ENCODE measurements at places on chromosomes 4 and X. TPM values are rescaled to one million over a fixed set of nuclear protein-coding genes. Genes with fewer than 3 reads are reported as not detected.
A peak's percentile ranks its signal among the peaks of the same experiment; 100 is the strongest.

Gene SPANXN3
- not detected for total RNA-seq

- no peak overlapping the region for H3K4me3 ChIP-seq
- no peak for DNase-seq
- no peaks in the 10 kb centered on the region for H3K4me1 ChIP-seq
- no peaks in the 10 kb centered on the region for H3K27me3 ChIP-seq
- no peaks in the 10 kb centered on the region for H3K36me3 ChIP-seq
- no peak overlapping the region for H3K27ac ChIP-seq
Observed at GRCh38 chr4:150938873-150939499, 76.1 kb downstream of the LRBA start.

Gene ZNF185
- total RNA-seq: 7.8 TPM

Gene SMARCA1
- total RNA-seq: 104 TPM

DNA sequence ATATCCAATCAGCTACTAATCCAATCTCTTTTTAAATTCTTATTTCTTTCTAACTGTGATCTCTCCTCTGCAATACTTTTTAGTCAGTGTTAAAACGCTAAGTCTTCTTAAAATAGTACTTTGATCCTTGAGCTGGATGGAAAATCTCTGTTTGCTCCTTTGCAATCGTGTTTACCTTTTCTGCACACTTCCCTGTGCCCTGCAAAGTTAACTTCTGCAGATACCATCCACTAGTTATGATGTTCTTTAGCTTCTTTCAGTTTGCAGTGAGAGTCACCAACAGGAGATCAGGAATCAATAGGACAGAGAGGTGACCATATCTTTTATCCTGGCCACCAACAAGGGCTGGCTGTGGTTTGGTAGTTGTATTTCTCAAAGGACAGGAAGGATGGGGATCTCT, 391.5 kb downstream of the GASK1B start:
- no peaks in the 10 kb centered on the region for H3K27me3 ChIP-seq
- no peaks in the 10 kb centered on the region for H3K4me1 ChIP-seq
- no peak overlapping the region for H3K4me3 ChIP-seq
- H3K27ac ChIP-seq: no peak overlapping the region
- no peaks in the 10 kb centered on the region for H3K36me3 ChIP-seq

Gene ITIH6
- not detected for total RNA-seq

DNA sequence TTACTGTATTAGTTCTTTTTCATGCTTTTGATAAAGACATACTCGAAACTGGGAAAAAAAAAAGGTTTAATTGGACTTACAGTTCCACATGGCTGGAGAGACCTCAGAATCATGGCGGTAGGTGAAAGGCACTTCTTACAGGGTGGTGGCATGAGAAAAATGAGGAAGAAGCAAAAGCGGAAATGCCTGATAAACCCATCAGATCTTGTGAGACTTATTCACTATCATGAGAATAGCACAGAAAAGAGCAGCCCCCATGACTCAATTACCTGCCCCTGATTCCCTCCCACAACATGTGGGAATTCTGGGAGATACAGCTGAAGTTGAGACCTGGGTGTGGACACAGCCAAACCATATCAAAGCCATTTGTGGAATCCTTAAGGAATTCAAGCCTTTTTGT, 1238.9 kb downstream of the ADGRL3 start:
- no peak overlapping the region for H3K27ac ChIP-seq
- no peak overlapping the region for H3K4me3 ChIP-seq
- H3K36me3 ChIP-seq: no peaks in the 10 kb centered on the region
- DNase-seq: no peak

Gene ZIC3
- 0.31 TPM for total RNA-seq

DNA sequence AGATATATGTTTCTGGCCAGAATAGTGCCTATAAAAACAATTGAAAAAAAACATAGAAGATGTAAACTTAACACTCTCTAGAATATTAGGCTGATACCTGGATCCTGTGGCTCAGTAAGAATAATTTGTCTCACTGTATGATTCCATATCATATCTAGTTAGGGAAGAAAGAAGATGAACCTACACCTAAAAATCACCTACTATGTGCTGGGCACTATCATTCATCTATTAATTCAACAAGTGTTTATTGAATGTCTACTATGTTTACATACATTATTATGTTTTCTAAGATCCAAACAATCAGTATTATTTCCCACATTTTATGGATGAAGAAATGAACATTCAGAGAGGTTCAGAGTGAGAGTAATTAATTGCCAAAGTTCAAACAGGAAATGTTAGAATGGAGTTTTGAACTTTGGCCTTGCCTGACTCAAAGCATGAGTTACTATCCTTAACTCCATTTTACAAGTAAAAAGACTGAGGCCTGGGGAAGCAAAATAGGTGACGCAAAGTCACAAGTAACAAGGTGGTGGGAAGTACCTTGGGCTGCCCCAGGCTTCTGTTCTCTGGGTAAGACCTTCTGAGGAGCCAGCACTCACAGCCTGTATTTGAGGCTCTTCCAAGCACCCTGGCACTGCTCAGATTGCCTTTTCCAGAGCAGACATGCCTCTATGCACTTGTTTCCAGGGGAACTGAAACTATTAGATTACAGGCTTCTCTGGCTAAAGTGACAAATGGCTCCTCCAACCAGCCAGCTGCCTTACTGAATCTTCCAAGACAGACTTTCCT, 111.1 kb upstream of the ACSL4 start:
- H3K4me3 ChIP-seq: no peak overlapping the region
- H3K4me1 ChIP-seq: peaks cover 32% of the 10 kb centered on the region
- no peaks in the 10 kb centered on the region for H3K36me3 ChIP-seq
- H3K27ac ChIP-seq: no peak overlapping the region
- DNase-seq: peak; percentile 66

GRCh38 chrX:115367455-115367854, 77.9 kb downstream of the LUZP4 start:
- DNase-seq: peak; percentile 75
- peak overlapping the region; percentile 78 for H3K27ac ChIP-seq
- no peak overlapping the region for H3K4me3 ChIP-seq
- H3K27me3 ChIP-seq: no peaks in the 10 kb centered on the region

GRCh38 chr4:6354119-6354518, 84.5 kb downstream of the WFS1 start:
- no peaks in the 10 kb centered on the region for H3K27me3 ChIP-seq
- no peak for DNase-seq
- H3K27ac ChIP-seq: no peak overlapping the region

DNA sequence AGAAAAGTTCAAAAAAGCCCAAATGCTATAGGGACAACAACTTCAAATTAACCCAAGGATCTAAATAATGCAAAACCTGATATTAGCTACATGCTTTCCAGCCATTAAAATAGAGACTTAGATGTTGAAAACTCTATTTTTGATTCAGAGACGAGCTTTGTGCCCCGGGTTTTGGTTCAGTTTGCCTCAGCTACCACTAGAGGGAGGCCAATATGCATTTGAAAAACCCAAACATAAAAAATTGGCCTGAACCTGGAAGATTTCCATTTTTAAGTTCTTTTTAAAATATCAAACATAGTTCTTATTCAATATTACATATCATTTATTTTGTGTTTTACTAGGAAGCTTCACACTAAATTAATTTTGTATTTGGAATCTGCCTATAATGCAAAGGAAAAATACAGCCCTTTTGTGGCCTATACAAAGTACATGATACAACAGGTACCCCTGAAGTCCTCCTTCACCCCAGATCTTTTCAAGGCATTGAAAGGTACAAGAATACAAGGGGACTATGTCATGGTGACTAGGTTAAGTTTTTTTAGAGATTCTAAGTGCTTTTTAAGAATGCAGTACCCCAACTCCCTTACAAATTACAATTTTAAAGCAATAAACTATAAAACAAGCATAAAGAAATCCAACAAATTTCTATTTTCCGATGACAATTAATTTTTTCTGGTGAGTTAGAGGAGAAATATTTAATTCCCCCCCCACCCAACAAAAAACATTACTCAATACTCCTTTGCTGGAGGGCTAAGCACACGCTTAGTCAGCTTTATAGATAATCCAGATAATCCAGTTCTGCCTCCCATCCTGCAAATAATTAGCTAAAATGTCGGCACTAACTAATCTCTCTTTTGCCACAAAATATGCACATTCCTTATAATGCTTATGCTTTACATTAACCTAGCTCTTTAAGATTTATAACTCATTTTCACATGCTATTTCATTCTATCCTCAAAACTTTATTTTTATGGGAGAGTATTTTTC, 97.7 kb upstream of the PTPN13 start:
- no peak overlapping the region for H3K27ac ChIP-seq
- H3K4me1 ChIP-seq: peaks cover 5% of the 10 kb centered on the region
- no peaks in the 10 kb centered on the region for H3K27me3 ChIP-seq
- H3K36me3 ChIP-seq: no peaks in the 10 kb centered on the region

Gene ANOS1
- 15.3 TPM for total RNA-seq

Gene HAND2
- total RNA-seq: not detected

DNA sequence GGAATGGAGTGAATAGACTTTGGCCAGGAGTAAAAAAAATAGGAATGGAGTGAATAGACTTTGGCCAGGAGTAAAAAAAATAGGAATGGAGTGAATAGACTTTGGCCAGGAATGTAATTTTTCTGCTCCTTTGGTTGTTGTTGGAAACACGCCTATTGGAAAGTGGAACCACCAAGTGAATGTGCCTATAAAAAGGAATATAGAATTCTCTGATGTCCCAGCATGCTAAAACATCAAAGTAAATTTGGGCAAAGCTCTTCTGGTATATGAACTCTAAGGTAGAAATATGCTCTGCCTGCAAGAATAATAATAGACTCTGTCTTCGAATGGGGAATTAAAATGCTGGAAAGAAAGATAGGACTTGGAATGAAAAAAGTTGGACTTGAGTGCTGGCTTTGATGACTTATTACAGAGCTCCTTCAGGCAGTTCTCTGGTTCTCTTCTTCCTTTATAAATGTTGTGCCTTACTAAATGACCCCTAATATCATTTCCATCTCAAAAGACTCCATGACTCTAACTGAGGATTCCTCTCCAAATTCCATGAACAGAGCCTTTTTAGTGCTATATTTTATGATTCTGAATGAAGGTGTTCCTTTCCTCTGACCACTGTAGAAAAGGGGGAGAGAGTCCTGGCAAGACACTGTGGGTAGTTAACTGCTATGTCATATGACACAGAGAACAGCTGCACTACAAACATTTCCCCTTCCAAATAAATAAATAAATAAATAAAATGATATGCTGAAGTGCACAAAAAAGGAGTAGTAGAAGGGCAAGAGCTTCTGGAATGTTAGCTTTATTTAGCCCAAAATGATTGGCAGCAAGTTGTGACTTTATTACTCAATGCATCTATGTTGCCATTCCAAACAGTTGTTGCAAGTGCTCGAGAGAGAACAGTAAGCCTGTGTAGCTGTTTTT, 13.5 kb upstream of the GBA3 start:
- H3K27ac ChIP-seq: no peak overlapping the region
- no peaks in the 10 kb centered on the region for H3K27me3 ChIP-seq
- peak; percentile 31 for DNase-seq
- no peak overlapping the region for H3K4me3 ChIP-seq
- no peaks in the 10 kb centered on the region for H3K4me1 ChIP-seq

- no peaks in the 10 kb centered on the region for H3K36me3 ChIP-seq
- H3K27me3 ChIP-seq: no peaks in the 10 kb centered on the region
- peak; percentile 39 for DNase-seq
- H3K27ac ChIP-seq: peak overlapping the region; percentile 26
- no peak overlapping the region for H3K4me3 ChIP-seq
Observed at GRCh38 chrX:12372111-12372510, 233.8 kb downstream of the FRMPD4 start.

- no peaks in the 10 kb centered on the region for H3K36me3 ChIP-seq
- DNase-seq: peak; percentile 15
- peak overlapping the region; percentile 56 for H3K27ac ChIP-seq
- H3K27me3 ChIP-seq: no peaks in the 10 kb centered on the region
- peak overlapping the region; percentile 56 for H3K4me3 ChIP-seq
- H3K4me1 ChIP-seq: peaks cover 18% of the 10 kb centered on the region
Observed at GRCh38 chrX:154490021-154490413, 412 bp downstream of the SLC10A3 start.

- H3K4me3 ChIP-seq: no peak overlapping the region
- H3K27me3 ChIP-seq: no peaks in the 10 kb centered on the region
- peak; percentile 76 for DNase-seq
- no peaks in the 10 kb centered on the region for H3K36me3 ChIP-seq
Observed at GRCh38 chrX:9595174-9595573, 130.3 kb downstream of the TBL1X start.

DNA sequence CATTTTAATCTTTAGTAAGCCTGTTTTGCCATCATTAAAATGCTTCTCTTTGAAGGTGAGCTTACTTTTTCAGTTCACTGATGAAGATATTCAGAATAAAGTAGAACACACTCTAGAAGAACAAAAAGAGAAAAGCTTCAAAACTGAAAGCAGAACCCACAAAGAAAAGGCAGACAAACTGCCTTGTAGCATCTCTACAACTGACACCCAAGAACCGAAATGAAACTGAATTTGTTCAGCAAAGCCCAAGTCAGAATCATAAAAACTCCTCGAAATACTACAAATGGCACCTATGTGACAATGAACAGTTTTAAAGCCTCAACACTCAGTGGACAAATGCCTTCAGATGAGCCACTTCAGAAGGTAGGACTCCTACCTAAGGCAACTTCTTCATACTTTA, 83.6 kb downstream of the MAML3 start:
- H3K4me3 ChIP-seq: no peak overlapping the region
- no peak overlapping the region for H3K27ac ChIP-seq
- no peaks in the 10 kb centered on the region for H3K27me3 ChIP-seq
- no peaks in the 10 kb centered on the region for H3K36me3 ChIP-seq
- DNase-seq: no peak
- peaks cover 13% of the 10 kb centered on the region for H3K4me1 ChIP-seq

DNA sequence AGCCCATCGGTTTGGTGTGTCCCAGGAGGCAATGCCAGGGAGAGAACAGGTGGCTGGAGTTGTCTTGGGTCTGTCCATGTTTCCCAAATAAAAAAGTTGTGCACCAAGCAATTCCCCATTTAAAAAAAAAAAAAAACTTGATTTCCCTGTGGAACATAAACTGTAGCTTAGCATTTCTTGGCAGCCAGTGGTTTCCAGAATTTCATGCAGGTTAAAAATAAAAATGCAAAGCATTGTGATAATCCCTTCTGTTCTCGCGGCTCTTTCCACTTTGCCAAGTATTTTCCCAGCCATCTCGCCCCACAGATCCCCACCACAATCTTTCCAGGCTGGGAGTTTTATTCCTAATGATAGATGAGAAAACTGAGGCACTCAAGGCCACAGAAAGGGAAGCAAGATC, 51.4 kb upstream of the MSX1 start:
- DNase-seq: no peak
- H3K27me3 ChIP-seq: peaks cover 9% of the 10 kb centered on the region
- no peaks in the 10 kb centered on the region for H3K4me1 ChIP-seq
- H3K36me3 ChIP-seq: no peaks in the 10 kb centered on the region

- H3K4me1 ChIP-seq: no peaks in the 10 kb centered on the region
- H3K27ac ChIP-seq: no peak overlapping the region
- H3K36me3 ChIP-seq: no peaks in the 10 kb centered on the region
- no peak for DNase-seq
- no peak overlapping the region for H3K4me3 ChIP-seq
Observed at GRCh38 chr4:159966746-159967145, 863.9 kb downstream of the RAPGEF2 start.

- H3K36me3 ChIP-seq: no peaks in the 10 kb centered on the region
- no peaks in the 10 kb centered on the region for H3K27me3 ChIP-seq
- no peak overlapping the region for H3K27ac ChIP-seq
- no peaks in the 10 kb centered on the region for H3K4me1 ChIP-seq
- H3K4me3 ChIP-seq: no peak overlapping the region
Observed at GRCh38 chrX:10223276-10223675, 66.5 kb downstream of the CLCN4 start.
